ENCODE measurements at places on chromosomes 1 and 21.

DNA sequence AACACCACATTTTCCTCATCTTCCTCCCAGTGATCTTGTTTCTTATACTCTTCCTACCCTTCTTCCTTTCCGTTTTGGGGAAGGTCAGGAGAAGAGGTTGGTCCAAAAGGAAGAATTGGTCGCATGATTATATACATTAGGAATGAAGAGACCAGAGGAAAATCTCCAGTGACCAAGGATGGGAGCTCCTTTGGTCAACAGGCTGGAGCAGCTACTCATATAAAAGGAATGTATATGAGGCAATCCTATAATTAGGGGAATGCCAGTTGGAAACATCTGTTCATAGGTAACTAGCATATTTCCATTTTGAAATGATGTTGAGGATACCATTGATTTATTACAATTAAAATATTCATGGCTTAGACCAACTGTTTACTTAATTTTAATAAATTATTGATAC lies 114.5 kb downstream of the LRRC40 start:
- DNase-seq = peak; percentile 67

DNA sequence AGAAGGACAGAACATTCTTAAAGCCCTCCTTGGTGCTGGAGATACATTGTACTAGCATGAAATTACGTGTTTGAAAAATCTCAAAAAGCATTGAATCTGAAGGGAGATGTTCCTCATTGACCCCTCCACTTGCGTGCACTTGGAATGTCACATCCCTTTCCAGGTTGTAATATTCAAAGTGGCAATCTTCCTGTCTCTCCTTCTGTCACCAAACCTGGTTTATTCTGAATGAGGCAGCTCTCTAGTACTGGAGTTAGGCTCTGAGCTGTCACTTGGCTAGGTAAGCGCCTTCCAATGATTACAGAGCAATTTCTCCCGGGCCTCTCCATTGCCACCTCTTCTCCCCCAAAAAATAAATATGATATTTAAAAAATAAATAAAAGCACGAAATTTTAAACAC lies 855 bp downstream of the DSCAM start:
- DNase-seq = no peak

DNA sequence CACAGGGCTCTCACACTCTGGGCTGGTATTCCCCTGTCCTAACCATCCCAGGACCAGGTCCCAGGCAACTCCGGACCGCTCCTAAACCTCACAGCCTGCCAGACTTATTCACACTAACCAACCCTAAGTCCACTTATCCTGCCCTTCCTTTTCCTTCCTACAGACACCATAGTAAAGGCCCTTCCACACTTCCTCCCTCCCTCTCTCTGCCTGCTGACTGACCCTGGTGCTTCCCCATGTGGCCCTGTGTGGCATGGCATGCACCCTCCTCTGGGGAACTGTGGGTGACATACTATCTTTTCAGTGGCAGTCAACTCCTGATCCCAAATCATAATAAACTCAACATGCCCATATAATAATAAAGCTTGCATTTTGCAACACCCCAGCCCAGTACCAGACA lies 155.1 kb upstream of the DNAH14 start:
- no peak for DNase-seq

GRCh38 chr1:231557411-231557810 lies 28.9 kb downstream of the TSNAX start:
- no peak for DNase-seq

DNA sequence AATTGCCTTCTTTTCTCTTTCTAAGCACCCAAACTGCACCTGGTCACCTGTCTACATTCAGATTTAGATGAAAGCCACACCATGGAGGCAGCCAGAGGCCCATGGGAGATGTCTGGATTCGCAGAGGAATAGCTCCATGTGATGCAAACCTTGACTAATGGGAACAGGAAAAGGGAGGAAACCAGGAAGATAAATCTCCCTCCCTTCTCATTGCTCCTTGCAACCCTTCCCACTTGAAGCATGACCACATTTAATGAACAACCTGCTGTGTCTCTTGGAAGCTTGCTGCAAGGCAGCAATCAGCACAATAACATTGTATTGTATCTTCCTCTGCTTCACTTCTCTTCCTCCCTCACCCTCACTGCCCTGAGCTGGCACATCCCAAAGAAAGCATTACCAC lies 42.6 kb upstream of the KLF17 start:
- DNase-seq = no peak

DNA sequence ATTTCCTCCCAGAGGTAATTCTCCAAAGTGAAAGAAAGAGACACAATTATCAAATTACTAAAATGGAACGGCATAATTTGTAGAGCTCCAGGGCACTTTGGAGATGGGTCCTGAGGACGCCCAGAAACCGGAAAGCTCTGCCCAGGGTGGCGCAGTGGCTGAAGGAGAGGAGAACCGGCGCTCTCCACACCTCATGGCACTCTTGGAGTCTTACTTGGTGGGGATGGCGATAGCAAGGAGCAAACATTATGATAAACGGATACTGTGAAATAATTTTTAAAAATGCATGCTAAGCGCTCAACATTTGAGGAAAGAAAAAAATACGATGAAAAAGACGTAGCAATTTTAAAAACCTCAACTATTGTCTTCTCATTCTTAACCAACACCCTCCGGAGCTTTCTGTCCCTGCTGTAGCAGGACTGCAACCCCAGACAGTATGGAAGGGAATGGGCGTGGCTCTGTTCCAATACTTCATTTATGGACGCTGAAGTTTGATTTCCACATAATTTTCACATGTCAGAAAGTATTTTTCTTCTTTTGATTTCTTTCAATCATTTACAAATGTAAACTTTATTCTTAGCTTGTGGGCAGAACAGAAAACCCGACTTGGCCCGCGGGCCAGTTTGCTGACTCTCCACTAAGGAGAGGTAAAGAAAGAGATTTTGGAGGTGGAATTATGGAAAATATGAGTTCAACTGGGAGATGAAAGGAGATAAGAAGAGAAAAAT lies 1.1 kb downstream of the S100A11 start:
- DNase-seq = no peak

DNA sequence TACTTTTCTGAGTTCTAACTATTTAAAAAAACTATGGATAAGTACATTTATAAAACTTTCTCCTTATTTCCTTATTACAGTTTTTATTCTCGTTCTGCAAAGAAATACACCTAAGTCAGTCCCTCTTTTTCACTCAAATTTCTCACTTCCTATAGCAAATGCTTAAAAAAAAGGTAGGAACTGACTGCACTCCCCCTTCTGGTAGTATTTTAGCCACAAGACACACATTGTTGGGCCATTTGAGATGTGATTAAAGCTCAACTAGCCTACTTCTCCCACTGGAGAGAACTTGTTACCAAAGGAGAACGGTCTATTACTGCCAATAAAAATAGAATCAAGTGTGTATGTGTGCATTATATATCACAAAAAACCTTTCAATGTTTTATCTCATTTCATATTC lies 521.9 kb upstream of the PRMT6 start:
- DNase-seq = no peak

GRCh38 chr1:89279011-89279466 lies 6.4 kb upstream of the GBP5 start:
- DNase-seq = no peak

- peak; percentile 71 for DNase-seq
Observed at GRCh38 chr1:52553362-52554266, 722 bp upstream of the TUT4 start.

DNA sequence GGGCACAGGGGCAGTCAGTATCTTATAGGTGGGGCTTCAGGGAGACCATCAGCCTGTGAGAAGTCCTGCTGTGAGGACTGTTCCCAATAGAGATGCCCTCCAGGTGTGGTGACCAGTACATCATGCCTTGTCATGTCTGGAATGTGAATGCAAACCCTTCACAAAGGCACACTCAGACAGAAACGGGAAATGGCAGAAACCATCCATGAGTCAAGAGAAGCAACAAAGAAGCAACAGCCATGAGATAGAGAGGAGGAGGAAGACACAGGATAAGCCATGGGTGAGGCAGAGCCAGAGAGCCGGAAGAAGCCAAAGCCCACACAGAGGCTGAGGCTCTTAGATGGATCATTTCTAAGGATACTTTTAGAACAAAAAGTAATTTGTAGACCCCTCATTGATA lies 20.1 kb upstream of the ZP4 start:
- DNase-seq = no peak

GRCh38 chr1:225004396-225004795 lies 74.9 kb downstream of the DNAH14 start:
- DNase-seq = no peak

- DNase-seq = no peak
Observed at GRCh38 chr1:27153549-27153886, 1.4 kb downstream of the SLC9A1 start.

GRCh38 chr1:39104158-39105060 lies 78.3 kb downstream of the NDUFS5 start:
- no peak for DNase-seq

GRCh38 chr1:163213626-163214025 lies 10.9 kb upstream of the RGS5 start:
- no peak for DNase-seq
